ENCODE measurements at places on chromosomes 5 and 9.

DNA sequence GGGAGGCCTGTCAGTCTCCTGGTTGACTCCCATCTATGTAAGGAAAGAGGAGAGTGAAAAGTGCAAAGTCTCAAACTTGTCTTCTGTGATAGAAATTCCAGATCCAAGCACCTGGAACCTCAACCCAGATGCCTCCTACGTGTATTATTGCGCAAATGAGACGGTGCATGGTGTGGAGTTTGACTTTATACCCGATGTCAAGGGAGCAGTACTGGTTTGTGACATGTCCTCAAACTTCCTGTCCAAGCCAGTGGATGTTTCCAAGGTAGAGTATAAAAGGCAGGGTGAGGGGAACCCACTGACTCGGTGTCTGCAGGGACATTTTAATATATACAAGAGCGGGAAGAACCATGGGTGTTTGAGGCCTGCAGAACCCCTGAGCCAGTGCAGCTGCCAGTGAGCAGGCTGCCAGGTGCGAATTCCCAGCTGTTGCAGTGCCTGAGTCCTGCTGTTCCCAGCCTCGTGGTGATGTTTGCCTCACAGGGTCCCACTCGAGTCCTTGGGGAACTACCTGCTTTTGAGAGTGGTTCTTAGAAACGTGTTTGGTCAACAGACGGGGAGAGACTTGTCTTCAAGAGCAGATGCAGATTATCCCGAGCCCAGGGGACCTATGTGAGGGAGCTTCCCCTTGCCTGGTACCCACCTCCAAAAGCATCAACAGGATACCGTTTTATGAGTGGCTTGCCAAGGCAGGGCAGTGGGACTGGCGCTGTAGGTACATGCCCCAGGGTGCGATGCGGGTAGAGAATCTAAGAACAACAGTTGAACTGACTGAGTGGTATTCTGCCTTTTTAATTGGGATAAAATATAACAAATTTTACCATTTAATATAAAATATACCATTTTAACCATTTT lies 9.5 kb downstream of the PSAT1 start:
- no peak for DNase-seq

GRCh38 chr5:156479849-156480248 lies 152.9 kb downstream of the SGCD start:
- no peak for DNase-seq

DNA sequence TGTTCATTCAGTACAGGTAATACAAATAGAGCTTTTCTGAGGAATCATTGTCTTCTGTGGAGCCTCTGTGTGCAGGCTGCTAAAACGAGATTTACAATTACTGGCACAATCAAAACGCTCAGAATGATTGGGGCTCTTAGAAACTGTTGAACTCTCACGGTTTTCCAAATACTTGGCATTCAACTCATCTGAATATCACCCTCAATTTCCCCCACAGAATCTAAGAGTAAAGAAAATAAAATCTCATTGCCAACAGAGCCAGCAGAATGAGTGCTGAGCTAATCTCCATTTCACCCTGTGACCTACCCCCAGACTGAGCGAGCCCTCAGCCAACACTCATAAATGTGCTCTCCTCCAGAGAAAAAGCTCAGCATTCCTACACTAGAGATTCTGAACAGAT lies 35.3 kb upstream of the TMED7 start:
- DNase-seq, result no peak

GRCh38 chr5:131515348-131515747 lies 119.7 kb downstream of the RAPGEF6 start:
- DNase-seq, result no peak

DNA sequence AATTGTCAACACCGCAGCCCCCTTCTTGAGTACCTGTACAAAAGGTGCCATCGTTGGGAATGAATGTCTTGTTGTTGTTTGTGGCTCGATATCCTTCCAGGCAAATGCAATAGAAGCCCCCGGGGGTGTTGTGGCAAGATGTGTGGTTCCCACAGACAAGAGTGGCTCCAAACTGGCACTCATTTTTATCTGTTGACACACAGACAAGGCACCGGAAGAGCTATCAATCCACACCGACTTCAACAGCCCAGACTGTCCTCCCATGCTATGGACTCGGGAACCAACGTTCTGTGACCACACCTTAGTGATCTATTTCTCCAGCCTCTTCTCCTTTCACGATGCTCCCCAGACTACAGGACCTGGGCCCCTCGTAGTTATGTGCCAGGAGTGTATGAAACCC lies 25.9 kb downstream of the SUSD1 start:
- DNase-seq, result no peak

DNA sequence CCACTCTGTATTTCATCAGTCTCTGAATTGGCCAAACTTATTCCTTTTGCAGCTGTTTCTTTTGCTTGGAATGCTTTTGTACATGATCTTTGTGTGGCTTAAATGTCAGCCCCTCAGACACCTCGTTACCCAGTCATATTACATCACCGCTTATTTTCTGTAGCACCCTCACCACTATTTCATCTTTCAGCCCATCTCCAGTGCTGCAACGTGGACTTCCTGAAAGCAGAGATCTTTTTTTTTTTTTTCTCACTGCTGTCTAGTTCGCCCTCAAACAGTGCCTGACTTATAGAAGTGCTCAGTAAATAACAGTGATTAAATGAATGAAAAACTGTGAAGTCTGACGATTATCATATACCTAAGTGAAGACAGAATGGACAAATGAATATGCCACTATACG lies 835 bp downstream of the SRA1 start:
- no peak for DNase-seq

DNA sequence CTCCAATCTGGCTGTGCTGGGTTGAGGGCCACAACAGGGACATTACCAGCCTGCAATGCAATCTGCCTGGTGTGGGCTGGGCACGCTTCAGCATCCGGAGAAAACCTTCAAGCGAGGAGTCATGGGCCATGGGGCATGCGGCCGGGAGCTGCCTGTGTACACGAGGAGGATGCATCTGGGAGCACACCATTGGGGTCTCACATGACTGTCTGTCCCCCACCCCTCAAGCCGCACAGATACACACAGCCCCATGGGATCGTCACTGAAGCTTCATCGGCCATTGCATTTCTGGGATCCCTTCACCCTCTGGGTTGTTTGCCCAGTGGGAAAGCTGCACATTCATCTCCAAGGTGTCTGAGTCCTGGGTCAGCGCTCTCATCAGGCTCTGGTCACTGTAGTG lies 9.9 kb downstream of the LCN1 start:
- DNase-seq, result no peak

DNA sequence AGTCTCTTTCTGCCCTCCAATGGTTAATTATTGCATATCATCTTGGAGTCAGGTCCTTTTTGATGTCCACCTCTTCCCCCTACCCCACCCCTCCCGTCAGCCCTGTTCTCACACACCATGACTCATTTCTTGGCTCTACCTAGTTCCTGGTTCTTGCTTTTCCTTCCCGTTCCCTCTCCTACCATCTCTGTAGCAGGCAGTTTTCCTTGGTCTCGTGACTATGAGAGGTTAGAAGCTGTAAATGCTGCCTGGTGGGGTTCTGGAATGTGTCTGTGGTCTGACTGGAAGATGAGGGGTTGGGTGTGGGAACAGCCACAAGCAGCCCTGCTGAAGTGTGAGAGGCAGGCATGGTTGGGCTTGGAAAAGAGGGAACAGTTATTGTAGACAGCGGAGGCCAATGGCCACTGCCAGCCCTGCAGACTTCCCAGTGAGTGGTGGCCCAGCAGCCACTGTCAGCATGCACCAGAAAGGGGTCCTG lies 18.2 kb downstream of the SLC22A5 start:
- no peak for DNase-seq

DNA sequence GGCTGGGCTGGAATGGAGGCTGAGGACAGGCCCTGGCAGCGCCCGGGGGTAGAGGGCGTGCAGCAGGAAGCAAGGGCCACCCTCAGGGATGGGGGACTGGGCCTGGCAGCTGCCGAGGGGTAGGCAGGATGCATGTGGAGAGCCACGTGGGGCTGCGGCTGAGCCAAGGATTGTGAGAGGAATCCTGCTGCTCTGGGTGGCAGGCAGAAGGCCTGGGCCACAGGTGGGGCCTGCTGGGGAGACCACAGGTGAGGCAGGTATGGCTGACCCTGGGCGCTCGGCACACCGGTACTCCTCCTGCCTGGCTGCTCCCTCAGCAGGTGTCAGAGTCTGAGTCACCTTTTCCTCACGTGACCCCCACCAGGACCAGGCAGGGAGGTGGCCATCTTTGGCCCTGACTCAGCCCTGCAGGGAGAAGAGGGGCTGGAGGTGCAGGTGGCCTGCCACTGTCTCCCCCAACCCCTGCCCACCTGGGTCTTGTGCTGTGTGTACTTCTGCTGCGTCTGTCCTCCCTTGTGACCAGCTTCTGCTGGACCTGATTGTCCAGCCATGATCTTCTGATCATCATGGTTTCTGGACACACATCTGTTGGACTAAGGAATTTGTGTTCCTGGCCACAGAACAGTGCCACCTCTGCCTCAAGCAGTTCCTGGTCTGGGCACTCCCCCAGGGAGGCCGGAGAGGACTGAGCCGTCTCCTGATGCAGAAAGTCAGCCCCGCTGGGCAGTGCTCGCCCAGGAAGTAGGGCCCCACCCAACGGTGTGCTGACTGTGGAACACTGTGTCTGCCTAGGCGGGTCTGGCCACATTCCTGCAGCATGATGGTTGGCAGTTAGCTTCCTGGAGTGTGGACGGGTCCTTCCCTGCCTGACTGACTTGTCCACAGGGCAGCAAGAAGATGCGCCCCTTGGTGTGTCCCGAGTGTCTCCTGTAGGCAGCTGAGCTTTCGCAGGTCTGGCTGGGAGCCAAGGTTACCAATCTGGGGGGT lies 6.4 kb downstream of the ARRDC1 start:
- DNase-seq, result no peak

- DNase-seq, result no peak
These were observed 127.1 kb downstream of the TMC1 start for GRCh38 chr9:72648324-72649126.

DNA sequence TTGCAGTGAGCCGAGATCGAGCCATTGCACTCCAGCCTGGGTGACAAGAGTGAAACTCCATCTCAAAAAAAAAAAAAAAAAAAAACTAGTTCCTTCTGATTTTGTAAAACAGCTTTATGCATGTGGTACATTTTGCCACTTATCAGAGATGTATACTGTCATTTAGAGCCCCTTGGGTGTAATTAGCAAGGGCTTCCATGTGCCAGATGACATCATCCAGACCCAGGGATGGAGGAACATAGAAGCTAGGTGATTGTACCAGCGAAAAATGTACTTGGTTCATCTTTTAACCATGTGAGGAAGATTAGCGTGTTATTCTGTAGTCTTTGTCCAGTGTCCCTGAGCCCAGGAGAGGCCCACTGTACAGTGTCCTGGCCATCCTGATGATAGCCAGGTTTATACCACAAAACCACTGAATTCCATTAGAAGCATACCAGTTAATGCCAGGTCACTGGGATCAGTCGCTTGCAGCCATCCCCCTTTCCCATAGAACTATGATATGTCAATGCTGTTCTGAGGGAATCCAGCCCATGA lies 239.3 kb upstream of the SGCD start:
- DNase-seq, result no peak

- DNase-seq, result no peak
These were observed 35.4 kb upstream of the RXRA start for GRCh38 chr9:134290603-134291451.

- DNase-seq, result no peak
These were observed 11.9 kb downstream of the GIN1 start for GRCh38 chr5:103108086-103108485.

DNA sequence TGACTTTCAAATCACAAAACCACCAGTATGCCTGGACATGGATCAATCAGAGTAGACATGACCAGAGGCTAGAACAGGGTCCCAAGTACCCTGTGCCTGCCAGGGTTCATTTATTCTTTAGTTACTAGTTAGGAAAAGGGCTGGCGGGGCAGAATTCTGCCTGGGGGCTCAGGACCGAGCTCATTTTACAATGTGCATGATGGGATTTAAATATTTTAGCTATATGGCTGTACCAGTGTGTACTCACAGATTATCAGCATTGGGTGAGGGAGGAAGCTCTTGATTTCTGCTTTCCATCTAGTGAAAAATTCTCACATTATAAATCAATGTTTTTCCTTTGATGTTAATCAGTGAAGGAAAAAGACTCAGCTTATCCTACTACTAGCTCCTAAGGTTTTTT lies 1511.1 kb downstream of the EFNA5 start:
- DNase-seq, result no peak

DNA sequence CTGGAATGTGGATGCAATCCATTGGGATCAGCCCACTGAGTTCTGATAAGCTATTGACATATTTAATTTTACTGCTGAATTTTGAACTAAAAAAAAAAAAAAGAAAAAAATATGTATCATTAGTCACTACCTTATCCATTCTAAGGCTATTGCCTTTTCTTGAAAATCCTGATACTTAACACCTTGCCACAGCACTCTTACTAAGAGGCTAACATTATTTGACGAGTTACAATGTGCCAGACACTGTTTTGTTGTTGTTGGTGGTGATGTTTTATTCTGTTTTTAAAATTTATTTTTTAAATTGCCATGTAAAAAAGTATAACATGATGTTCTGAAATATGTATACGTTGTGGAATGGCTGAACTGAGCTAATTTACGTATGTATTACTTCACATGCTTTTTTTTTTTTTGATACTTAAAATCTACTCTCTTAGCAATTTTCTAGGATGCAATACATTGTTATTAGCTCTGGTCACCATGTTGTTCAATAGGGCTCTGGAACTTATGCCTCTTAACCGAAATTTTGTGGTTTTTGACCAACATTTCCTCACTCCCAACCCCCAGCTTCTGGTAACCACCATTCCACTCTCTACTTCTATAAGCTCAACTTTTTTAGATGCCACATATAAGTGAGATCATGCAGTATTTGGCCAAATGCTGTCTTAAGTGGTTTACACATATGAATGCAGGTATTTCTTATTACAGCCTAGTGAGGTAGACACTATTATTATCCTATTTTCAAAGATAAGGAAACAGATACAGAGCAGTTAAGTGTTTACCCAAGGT lies 134.8 kb upstream of the PCA3 start:
- no peak for DNase-seq

DNA sequence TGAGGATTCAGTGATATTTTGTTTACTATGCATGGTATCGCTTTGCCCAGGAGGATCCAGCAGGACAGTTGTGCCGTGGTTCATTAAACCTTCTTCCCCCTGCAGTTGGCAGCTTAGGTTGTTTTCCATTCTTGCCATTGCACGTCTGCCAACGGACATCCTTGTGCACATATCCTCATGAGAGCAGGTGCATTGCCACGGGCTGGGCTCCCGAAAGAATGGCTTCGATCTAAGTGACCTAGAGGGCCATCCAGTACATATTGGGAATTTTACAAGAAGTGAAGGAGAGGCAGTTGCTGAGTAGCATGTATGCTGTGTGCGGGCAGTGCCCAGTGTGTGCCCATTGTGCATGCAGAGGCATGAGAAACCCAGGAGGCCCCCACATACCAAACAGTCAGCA lies 22.1 kb downstream of the HRH2 start:
- no peak for DNase-seq

- DNase-seq, result no peak
These were observed 980 bp downstream of the CCNO start for GRCh38 chr5:55232271-55232984.

DNA sequence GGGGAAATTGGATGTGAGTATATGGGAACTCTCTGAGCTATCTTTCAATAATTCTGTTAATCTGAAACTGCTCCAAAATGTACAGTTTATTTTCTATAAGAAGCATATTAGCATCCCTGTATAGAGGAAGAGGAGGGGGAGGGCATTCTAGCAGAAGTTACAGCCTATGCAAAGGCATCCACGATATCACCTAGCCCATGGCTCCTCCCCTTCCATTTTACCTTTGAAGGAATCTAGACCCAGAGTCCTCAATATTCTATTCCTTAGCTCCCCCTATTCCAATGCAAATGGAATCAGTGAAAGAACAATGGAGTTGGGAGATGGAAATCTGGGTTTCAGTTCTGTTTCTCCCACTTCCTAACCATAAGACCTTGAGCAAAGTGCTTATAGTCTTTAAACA lies 132.9 kb upstream of the IFNE start:
- DNase-seq, result no peak

- no peak for DNase-seq
These were observed 129.2 kb downstream of the CRB2 start for GRCh38 chr9:123485216-123485615.

Measured in stimulated activated CD8-positive, alpha-beta memory T cell treated with anti-CD3 and anti-CD28 coated beads, Interleukin-15, amount 100 ng/mL, for 48 hours (primary cell).